AG08396 (cell line): ENCODE measurements at places on chromosomes 6 and 20.
A peak's percentile ranks its signal among the peaks of the same experiment; 100 is the strongest.

DNA sequence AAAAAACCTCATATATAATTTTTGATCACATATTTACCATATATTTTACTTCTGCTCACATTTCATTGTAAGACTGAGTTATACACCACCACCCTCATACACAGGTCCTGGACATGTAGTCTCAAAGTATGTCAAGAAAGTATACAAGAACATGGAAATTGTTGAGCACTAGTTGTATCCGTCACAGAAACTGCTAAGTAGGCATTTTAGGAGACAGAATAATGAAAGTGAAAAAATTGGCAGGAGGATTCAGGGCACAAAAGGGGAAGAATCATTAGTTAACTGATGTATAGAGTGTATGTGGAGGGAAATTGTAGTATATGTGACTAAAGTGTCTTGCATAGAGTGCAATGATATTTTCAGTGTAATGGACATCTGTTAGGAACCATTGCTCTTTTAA is 458.8 kb downstream of the TFAP2B start:
- DNase-seq: no peak

GRCh38 chr6:41818271-41819054 is 31.0 kb downstream of the TOMM6 start:
- DNase-seq: no peak

- no peak for DNase-seq
Observed at GRCh38 chr20:58637466-58638213, 13.4 kb upstream of the STX16 start.

GRCh38 chr6:161128230-161128629 is 136.7 kb downstream of the MAP3K4 start:
- no peak for DNase-seq

DNA sequence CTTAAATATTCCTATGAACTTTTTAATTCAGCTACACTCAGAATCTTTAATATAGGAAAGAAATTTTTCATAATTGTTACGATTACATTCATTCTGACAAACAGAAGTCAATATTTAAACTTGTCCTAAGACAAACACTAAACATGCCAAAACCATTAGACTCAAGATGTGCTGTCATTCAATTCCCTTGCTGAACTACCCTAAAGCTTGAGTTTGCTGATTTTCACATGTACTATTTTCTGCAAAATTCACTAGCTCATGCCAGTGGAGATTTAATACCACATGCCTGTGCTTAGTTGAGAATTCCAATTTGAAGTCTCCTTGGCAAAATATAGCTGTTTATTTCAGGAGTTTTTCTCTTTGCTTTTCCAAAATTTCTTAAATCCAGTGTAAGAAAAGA is 448.0 kb downstream of the COL12A1 start:
- DNase-seq: no peak

- DNase-seq: no peak
Observed at GRCh38 chr6:109024784-109025183, 69.9 kb downstream of the SESN1 start.

GRCh38 chr6:52417675-52418111 is 2.4 kb upstream of the EFHC1 start:
- no peak for DNase-seq

DNA sequence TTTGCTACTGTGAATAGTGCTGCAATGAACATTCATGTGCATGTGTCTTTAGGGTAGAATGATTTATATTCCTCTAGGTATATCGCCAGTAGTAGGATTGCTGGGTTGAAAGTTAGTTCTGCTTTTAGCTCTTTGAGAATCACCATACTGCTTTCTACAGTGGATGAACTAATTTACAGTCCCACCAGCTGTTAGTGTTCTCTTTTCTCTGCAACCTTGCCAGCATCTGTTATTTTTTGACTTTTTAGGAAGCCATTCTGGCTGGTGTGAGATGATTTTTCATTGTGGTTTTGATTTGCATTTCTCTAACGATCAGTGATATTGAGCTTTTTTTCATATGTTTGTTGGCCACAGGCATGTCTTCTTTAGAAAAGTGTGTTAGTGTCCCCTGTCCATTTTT is 40.0 kb downstream of the PLG start:
- DNase-seq: no peak

DNA sequence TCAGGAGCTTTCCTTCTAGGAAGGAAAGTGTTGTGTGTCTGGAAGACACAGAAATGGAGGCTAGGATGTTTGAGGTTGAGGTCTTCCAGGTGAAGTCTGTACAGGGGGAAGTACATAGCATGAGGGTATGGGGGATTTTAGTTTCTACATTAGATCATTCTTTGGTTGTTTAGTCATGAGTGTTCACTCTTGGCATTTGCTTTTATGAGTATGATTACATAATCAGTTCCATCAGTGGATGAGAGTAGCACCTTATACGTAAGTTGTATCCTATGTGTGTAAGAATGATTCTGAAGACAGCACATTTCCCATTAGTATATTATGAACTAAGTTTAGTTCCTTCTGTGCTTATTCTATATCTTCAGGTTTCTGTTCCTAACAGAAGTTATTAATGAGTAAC is 1.9 kb downstream of the CDYL start:
- DNase-seq: no peak

DNA sequence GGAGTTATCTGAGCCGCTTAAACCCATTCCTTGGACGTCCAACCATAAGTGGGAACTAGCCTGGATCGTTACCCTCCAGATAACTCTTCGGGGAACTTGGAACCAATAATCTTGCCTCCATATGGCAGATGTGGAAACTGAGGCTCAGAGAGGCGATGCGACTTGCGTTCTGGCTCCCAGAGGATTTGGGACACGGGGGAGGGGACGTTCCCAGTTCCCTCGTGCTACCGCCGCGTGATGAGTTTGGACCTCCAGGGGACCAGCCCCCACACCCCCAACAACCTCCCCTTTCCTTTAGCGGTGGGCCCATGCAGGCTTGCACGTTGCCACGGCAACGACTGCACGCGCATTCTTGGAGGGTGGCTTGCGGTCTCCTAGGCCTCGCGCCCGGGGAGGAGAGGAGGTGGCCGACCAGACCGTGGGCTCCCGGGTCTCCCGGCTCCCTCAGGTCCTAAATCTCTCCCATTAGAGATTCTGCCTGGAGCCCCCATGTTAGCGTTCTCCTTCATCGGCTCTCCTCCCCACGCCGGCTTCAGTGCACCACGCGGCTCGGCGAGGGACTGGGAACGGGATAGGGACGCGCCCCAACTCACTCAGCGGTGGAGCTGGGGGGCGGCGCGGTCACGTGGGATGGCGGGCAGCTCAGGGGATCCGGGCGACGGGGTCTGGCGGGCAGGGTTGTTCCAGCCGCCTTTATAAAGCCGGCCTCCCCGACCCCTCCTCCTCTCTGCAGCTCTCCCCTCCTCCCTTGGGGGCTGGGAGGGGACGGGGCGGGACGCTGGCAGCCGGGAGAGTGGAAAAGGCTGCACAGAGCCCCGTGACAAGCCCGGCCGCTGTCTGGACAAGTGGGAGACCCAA is at the start of gene PLTP:
Gene PLTP, minus strand, starts transcription at position 670 of the 858 bp plus-strand sequence. CDS start 703 bp downstream, outside the sequence.
- DNase-seq: peak; percentile 59

DNA sequence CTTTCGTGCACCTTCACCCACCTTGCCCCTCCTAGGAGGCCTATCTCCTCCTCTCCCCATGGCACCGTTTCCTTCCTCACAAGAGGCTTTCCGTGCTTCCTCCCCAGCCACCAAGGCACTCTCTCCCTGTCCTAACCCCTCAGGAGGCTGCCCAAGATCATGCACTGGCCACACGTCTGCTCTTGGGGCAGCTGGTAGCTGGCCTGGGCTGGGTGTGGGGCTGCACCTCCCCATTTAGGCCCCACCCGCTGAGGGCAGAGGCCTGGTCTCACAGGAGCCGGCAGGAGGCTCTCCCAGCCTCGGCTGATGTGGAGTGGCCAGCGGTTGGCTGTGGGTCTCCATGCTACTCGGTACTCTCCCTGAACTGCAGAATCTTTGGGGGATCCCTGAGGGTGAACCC is 13.6 kb downstream of the NOL4L start:
- DNase-seq: no peak

DNA sequence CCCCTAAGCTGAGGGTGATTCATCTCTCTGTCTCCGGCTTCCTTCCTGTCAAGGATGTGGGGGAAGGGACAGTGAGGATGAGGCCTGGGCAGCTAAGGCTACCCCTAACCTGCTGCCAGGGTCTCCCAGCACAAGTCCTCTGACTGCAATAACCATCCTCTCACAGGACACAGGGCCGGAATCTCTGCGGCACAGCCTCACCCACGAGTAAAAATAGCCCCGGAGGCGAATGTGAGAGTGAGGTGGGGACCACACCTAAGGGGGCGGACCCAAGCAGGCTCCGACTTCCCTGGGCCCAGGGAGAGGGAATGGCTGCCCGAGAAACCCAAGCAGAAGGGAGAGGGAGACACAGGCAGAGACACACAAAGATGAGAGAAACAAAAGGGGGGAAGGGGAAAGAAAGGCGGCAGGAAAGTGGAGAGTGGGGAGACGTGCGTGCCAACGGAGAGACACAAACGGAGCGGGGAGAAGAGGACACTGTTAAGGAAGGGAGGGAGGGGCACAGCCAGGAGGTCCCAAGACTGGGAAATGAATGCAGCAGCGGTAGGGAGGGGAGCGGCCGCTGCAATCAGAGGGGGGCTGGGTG is 1.4 kb downstream of the CLIC1 start:
- peak; percentile 63 for DNase-seq

- DNase-seq: no peak
Observed at GRCh38 chr6:28351087-28351486, 1.3 kb downstream of the ZKSCAN3 start.

- no peak for DNase-seq
Observed at GRCh38 chr6:47595785-47596184, 102.6 kb upstream of the ADGRF4 start.

- DNase-seq: no peak
Observed at GRCh38 chr20:62342910-62343309, 24.2 kb downstream of the LAMA5 start.

GRCh38 chr6:83221889-83222479 is 28.8 kb downstream of the RWDD2A start:
- no peak for DNase-seq

- no peak for DNase-seq
Observed at GRCh38 chr6:123849406-123849805, 45.7 kb downstream of the NKAIN2 start.

- no peak for DNase-seq
Observed at GRCh38 chr6:108837236-108837971, 10.8 kb upstream of the ARMC2 start.

GRCh38 chr6:3456898-3457709 is at the start of gene SLC22A23:
Gene SLC22A23 (minus strand): TSS chr6:3457050. CDS start chr6:3456559, 491 bp downstream.
- DNase-seq: peak; percentile 81

- no peak for DNase-seq
Observed at GRCh38 chr6:127618729-127619128, 41.8 kb downstream of the C6orf58 start.

GRCh38 chr6:3319610-3320200 is 61.0 kb downstream of the PSMG4 start:
- DNase-seq: no peak

GRCh38 chr6:166750108-166750793 is 123.2 kb upstream of the RPS6KA2 start:
- no peak for DNase-seq

DNA sequence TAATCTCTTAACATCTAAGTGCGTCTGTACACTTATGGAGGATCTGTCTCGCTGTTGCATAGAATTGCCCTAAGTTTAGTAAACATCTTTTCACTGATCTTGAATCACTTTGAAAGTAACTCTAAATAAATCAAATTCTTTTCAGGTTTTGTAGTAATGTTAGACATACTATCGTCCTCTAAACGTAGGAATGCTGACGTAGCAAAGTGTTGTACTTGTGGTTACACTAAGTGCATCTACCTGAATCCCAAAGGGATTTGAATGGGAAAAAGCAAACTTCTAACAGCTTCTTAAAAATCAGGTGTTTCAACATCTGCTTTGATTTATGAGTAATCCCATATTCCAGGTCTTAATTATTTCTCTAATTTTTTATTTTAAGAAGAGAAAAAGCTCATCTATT is 49.8 kb downstream of the MAP7 start:
- DNase-seq: no peak

GRCh38 chr6:16432075-16433032 is 194.0 kb downstream of the GMPR start:
- no peak for DNase-seq

DNA sequence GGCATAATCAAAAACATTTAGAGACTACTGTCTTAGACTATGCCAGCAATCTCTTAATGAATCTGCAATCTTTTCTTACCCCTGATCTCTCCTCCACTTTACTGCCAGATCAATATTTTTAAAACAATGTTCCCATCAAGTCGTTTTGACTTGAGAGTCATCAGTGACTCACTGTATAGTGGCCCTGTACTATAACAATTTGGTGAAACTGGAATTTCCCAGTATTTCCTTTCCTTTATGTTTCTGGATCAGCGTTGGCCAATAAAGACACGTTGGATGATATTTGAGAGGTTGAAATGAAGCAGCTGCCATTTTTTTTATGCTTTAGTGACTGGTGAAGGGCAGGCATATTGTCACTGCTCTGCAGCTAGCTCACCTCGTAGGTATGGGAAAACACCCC is 10.1 kb upstream of the SMIM13 start:
- DNase-seq: peak; percentile 46

DNA sequence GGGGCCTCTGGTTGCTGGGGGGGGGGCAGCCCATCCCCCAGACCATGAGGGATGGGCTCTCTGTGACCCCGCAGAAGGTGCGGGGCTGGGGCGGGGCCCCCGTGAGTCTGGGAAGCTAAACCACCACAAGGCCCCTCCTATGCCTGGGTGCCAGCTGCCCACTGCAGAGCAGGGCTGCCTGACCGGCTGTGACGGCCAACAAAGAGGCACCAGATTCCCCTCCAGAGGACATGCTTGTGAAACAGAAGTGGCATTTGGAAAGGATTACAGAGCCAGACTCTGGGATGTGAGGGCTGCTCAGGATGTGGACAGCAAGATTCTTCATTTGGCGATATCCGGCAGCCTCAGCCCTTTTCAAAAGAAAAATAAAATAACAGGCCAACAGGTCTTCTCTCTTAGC is 16.5 kb upstream of the NTSR1 start:
- DNase-seq: no peak

GRCh38 chr6:90227673-90228072 is 69.0 kb downstream of the BACH2 start:
- no peak for DNase-seq

GRCh38 chr20:57088436-57088835 is 178.0 kb downstream of the BMP7 start:
- no peak for DNase-seq

- DNase-seq: no peak
Observed at GRCh38 chr6:3310051-3310448, 51.3 kb downstream of the PSMG4 start.

GRCh38 chr20:48612335-48612734 is 215.5 kb downstream of the PREX1 start:
- no peak for DNase-seq

DNA sequence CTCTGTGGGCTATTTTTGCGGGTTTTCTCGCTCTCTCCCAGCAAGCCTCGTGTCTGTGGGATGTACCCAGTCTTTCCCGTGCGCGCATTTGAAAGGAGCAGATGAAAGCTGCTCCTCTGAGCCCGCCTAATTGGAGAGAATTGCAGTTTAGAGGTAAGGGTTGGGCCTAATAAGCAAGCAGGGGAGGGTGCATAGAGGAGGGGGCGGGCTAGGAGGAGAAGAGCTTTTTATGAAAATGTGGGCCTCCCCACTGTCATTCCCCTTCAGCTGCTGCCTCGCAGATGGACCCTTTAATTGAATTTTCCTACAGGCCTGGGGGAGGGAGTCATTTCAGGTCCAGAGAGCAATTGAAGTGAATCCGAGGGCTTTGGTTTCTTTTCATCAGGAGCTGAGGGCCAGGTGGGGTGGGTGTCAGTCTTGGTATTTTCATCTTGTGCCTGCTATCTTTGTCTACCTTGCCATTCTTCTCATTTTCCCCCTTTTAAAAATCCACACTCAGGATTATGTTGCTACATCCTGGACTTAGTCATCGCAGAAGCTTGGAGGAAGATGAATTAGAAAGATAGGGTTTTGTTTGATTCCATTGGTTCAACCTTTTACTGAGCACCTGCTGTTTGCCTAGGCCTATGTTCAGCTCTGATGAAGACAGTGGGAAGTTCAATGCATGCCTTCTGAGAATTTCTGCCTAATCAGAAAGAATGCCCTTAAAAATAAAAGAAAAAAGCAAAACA is 423.4 kb downstream of the CD83 start:
- no peak for DNase-seq
